Myocyte (in vitro differentiated cells): ENCODE measurements at places on chromosomes 5 and 9. TPM values are rescaled to one million over a fixed set of nuclear protein-coding genes. Genes with fewer than 3 reads are reported as not detected.

TXNDC8 gene
- total RNA-seq, result not detected in 2 replicates

CDC20B gene
- not detected in 2 replicates for total RNA-seq

HTR1A gene
- not detected in 2 replicates for total RNA-seq

SLC25A25 gene
- 36.5 and 46.1 TPM in 2 replicates for total RNA-seq

SYNPO gene
- 7.8 and 8.1 TPM in 2 replicates for total RNA-seq

TLX3 gene
- total RNA-seq, result not detected in 2 replicates

OTP gene
- not detected in 2 replicates for total RNA-seq
